Activated CD4-positive, CD25-positive, alpha-beta regulatory T cell treated with anti-CD3 and anti-CD28 coated beads, Interleukin-2, amount 50 U/mL, for 72 hours (primary cell): ENCODE measurements at places on chromosomes 6 and 20.

GRCh38 chr20:17889226-17889625 lies 79.4 kb downstream of the SNX5 start:
- DNase-seq, result no peak

- no peak for DNase-seq
These were observed 13.3 kb upstream of the PTPN1 start for GRCh38 chr20:50496773-50497385.

- no peak for DNase-seq
These were observed 3.1 kb upstream of the TLDC2 start for GRCh38 chr20:36872852-36873251.

- DNase-seq, result no peak
These were observed 2.5 kb upstream of the SNX3 start for GRCh38 chr6:108263371-108263770.

DNA sequence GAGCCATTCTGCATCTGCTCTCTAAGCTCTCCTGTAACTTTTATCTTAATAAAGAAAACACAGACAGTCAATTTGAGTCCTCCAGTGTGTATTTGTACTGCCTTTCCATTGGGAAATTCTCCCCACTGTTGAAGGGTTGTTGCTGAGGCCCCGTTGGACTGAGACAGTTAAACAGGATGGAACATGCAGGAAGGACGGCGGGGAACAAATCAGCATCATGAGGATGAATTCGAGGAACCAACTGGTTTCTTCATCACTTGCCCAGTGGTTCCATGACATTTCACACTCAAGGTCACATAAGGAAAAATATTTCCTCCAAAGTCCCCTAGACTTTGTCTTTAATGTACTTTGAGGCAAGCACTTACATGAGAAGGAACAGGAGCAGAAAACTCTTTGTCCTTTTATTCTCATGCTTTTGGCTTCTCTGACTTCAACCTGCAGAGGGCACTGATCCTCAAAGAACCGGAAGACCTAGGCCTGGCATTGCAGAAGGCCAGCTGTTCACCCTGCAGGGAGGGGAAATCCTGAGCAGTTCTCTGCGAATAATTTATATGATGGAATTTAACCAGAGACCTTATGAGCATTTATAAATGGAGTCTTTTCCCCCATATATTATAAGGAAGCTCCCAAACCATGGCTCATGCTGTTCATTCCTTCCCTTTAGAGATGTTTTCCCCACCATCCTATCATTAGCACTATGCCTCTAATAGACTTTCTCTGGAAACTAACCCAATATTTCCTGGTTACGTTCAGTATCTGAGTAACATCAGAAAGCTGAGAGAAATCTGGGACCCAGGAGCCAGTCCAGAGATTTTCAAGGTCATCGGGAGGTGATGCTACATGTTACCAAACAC lies 55.2 kb upstream of the ADGRF1 start:
- no peak for DNase-seq

GRCh38 chr6:15875797-15876196 lies 213.0 kb upstream of the DTNBP1 start:
- DNase-seq, result no peak

- DNase-seq, result no peak
These were observed 272.2 kb upstream of the FLRT3 start for GRCh38 chr20:14609328-14610221.

DNA sequence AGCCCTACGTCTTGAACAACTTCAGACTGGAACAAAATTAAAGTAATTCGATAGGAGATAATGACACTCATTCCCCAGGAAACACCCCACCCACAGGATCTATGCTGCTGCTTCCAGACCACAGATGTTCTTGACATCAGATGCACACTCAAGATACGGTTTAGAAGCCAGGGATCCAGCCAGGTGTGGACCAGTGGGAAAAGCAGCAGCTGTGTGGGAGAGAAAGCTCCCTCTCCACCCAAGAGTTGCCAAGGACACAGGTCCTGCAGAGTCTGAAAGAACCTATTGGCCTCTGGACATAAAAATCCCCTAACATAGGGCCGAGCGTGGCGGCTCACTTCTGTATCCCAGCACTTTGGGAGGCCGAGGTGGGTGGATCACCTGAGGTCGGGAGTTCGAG lies 91.7 kb upstream of the NFATC2 start:
- DNase-seq, result no peak

DNA sequence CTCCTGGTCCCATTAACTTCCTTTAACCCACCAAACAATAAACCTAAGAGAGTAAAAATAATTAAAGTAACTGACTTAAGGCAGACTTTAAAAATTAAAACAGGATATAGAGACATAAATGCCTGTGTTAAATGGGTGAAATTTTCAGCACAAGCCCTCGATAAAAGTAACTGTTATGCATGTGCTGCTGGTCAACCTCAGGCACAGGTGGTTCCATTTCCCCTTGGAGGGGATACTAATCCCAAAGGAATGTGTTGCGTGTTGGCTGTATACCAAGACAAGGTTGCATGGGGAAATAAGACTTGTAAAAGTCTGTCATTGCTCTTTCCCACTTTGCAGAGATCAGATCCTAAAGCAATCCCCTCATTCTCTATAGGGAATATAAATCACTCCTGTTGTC lies 25.8 kb downstream of the HLA-A start:
- DNase-seq, result no peak

DNA sequence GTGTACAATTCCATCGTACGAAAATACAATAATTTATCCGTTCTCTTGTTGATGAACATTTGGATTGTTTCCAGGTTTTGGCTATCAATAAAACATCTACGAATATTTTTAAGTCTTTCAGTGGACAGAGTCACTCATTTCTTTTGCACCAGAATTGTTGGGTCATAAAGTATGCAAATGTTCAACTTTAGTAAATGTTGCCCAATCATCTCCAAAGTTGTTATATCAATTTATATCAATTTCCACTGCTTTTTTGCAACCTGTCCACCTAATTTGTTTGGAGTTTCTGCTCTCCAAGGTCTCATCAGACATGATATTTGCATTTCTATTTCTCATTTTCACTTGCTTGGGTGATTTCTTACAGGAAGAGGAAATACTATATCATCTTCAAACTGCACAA lies 10.5 kb downstream of the TMEM239 start:
- no peak for DNase-seq

DNA sequence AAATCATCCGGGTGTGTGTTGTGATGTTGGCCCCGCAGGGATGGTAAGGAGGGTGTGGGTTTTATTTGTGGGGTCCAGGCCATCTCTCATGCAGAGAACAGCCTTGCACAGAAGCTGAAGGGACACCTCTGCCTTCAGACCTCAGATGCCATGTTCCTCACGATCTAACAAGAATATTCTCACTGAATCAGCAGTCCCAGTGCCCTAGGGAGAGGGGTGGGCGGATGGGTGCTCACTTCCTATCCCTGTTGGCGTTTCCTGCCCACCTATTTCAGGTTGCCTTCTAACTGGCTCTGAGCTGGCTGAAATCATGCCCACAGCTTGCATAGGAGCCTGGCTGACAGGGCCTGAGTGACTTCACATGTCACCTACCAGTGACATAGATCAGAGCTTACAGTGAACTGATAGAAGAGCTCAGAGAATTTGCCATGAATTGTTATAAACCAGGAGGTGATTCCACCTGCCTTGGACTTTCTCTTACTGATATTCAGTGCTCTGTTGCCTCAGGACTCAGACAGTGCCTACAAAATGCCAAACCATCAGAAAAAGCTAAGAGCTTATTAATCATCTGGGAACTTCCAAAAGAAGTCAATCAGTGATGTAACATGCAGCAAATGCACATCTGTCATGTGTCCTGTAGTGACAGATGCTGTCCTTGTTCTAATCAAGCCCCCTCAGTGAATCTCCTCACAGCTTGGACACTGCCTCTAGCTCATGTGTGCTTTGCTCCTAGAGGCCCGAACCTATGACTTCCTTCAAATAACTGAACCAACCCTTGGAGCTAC lies 285.8 kb upstream of the PRND start:
- no peak for DNase-seq

- no peak for DNase-seq
These were observed 1.7 kb downstream of the ASIP start for GRCh38 chr20:34242879-34243278.

DNA sequence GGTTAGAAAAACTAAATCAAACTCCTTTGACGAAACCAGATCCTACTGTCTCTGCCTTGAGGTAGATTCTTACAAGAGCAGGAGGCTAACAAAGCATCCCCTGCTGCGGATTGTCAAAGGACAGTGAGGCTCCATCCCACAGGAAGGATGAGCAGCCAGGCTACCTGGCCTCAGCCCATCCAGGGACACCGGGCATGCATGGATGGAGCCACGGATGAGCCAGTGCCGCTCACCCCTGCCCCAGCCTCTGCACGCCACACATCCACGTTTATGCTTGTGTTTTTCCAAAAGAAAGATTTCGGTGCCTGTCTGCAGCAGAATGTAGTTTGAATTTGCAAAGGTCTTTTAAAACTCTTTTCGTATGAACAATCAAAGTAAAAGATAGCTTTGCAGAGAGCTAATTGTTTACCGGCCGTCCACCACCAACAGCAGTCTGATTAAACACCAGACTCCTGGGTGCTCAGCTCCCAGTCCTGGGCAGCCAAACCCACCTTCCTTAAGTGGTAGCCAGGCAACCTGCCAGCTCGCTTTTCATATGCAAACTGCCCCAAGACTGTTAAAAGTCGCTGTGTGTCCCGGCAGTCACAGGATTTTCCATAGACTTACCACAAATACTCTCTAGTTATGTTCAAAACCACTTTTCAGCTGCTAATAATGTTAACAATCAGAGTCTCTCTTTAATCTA lies 999 bp downstream of the THBS2 start:
- no peak for DNase-seq

GRCh38 chr6:159303159-159303558 lies 134.0 kb downstream of the FNDC1 start:
- no peak for DNase-seq

- no peak for DNase-seq
These were observed 2.0 kb downstream of the MUC21 start for GRCh38 chr6:30985490-30985889.

- DNase-seq, result no peak
These were observed 329.8 kb downstream of the KIF16B start for GRCh38 chr20:16243470-16243869.

- DNase-seq, result no peak
These were observed 11.0 kb downstream of the SMPDL3A start for GRCh38 chr6:122799916-122800686.

GRCh38 chr20:18728870-18729224 lies 84.7 kb upstream of the SCP2D1 start:
- DNase-seq, result no peak

- no peak for DNase-seq
These were observed 6.0 kb downstream of the ASF1A start for GRCh38 chr6:118899948-118900347.

DNA sequence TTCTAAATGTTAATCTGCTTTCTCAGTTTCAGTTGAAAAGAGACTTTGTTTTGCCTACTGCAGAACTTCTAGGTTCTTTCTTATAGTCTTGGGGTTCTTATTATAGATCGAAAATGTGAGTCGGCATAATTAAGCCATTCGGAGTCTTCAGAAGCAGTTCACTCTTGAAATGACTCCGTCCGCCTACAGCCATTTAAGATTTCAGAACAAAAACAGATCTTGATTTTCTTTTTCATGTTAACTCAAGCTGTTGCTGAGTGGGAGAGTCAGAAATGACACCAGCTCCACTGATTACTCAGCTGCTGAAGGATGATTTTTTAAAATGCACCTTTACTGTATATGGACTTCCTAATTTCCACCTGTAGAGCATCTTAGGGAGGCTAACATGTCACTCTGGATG lies 15.9 kb downstream of the PRDM1 start:
- DNase-seq, result no peak

DNA sequence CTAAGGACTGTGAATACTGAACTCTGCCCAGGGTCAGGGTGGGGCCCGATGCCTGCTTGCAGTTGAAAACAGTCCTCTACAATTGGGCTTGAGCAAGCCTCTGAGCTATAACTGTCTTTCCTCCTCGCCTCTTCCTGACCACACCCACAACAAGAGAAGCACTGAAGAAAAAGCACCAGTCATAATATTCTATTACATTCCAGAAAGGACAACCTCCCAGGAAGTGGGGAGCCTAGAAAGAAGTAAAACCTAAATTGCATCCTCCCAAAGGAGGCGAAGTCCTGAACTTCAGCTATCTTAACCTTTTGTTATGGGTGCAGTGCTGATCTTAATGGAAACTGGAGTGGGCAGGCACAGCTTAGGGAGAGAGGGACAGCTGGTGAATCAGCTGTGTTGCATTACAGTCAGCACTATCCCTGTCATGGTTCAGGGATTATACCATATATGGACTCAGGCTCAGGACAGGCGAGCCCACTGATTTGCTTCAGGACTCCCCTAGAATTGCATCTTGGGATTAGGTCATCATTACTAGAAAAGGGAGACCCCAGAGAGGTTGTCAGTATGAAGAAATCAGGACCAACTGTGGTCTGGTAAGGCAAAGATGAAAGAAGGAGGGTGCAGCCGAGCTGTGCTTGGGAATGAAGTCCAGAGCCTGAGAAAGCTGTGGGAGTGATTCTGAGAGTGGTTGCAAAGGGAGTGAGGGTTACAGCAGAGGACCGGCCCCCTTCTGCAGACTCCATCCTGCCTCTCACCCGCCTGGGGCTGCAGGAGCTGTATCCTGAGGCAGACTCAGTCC lies 18.3 kb upstream of the TRAM2 start:
- no peak for DNase-seq

DNA sequence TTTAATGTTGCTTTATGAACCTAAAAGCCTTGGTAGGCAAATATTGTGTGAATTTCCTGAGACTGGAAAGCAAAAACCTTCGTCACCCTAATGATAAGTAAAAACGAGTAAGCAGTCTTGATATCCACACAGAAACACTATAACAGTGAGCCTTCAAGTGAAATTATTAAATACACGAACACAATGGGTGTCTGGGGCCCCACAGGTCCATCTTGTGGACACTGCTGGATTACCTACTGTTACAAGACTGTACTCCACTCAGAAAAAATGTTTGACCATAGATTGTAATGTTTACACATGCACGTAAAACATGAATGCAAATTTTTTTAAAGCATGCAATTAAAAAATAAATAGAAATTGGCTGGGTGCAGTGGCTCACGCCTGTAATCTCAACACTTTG lies 466.9 kb downstream of the CD83 start:
- no peak for DNase-seq

- no peak for DNase-seq
These were observed 66.0 kb upstream of the UTRN start for GRCh38 chr6:144219056-144219685.

DNA sequence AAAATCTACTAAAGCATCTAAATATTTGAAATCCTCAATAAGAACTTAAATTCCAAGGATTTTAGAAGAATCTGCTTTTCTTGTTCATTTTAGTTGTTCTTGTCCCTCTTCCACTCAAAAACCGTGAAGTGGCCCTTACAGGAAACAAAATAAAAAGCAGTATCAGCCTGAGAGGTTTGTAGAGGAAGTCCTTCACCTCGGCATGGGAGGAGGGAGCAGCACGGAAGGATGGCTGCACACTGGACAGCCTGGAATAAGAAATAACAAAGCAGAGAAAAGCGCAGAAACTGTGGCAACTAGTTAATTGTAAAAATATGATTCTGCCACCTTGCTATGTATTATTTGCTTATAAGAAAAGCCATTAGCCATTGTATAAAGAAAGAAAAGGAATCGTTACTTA lies 46.1 kb downstream of the RALGAPA2 start:
- DNase-seq, result no peak

DNA sequence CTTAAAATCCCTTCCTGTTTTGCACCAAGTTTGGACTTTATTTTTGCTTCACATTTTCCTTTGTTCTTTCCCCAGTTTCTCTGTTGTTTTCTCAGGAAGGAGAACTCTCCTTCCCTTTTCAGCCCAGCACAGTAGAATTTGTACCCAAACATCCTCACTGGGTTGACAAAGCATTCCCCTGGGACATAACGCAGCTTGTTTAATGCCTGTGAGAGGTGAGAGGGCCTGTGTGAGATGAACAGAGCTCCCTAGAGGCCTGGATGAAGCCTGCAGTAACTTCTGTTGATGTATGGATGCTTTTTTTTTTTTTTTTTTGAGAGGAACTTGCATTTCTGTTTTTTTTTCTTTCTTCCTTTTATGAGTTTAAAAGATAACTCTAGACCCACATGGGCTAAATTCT lies 104.9 kb upstream of the SLC22A23 start:
- DNase-seq, result no peak
